ENCODE measurements at places on chromosomes 4 and X.

- DNase-seq = no peak
These were observed 684.9 kb upstream of the CPEB2 start for GRCh38 chr4:14317351-14317750.

- DNase-seq = no peak
These were observed 88.9 kb downstream of the ZNF674 start for GRCh38 chrX:46456125-46456922.

- no peak for DNase-seq
These were observed 5.2 kb upstream of the PPP2R3B start for GRCh38 chrX:391717-392574.

GRCh38 chr4:183139972-183140570 is 41.0 kb downstream of the WWC2 start:
- DNase-seq = no peak

GRCh38 chrX:7154041-7154597 is 6.2 kb upstream of the PUDP start:
- no peak for DNase-seq
